Activated CD8-positive, alpha-beta memory T cell treated with anti-CD3 and anti-CD28 coated beads for 36 hours (primary cell): ENCODE measurements at places on chromosomes 11 and 22. TPM values are rescaled to one million over a fixed set of nuclear protein-coding genes. Genes with fewer than 3 reads are reported as not detected.

CDKN1C gene
- 0.55 TPM for total RNA-seq

SHANK3 gene
- total RNA-seq: 0.04 TPM

MYO18B gene
- 0.80 TPM for total RNA-seq

KCTD14 gene
- total RNA-seq: 0.27 TPM
